Tibial artery (tissue), 4 donors: ENCODE measurements at places on chromosomes 7 and 10.
A peak's percentile ranks its signal among the peaks of the same experiment; 100 is the strongest.

DNA sequence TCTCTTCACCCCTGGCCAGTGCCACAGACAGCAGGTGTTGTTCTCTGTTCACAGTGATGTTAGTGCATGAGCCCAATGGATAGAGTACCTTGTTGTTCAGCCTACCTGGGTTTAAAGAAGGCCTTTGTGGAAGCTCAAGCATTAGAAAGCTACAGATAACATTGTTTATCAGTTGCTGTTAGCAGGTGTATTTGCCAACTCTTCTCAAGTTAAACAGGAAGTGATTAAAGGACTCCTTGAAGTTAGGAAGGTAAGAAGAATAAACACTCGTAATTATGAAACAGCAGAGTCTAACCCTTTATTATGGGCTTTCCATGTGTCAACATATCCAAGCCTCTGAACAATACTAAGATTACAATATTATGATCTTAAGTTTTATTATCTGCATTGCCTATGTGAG lies 25.9 kb downstream of the RGR start:
- DNase-seq: no peak

GRCh38 chr7:151428378-151429236 lies 11.3 kb downstream of the CRYGN start:
- DNase-seq: no peak

GRCh38 chr7:24755541-24756407 lies 1.5 kb downstream of the GSDME start:
- DNase-seq: no peak

DNA sequence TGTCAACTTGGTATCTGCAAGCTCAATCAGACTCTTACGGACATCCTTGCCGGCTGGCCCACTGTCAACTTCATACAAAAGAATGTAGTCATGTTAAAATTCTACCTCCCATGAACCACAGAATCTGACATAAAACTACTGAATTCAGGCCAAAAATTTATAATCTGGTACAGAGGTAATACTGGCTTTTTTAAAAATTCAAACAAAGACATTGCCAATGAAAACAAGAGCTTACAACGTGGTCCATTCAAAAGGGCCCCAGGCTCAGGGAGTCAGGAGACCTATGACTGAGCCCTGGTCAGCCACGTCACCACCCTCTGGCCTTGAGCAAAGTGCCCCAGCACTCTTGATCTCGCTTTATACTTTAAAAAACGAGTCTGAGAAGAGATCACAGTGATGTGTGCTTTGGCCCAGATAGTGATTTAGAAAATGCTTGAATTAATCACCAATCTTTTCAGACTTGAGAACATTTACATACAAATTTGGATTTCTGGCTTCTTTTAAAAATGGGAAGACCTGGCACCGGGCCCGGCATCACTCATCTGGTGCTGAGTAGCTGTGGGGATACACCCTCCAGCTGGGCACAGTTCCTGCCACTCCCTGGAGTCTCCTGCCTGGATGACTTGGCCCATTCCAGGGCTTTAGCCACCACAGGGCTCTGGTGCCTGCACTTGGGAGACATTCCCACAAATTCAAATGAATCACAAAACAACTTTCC lies 94.1 kb downstream of the PIP4K2A start:
- peak; percentile 77 for DNase-seq

GRCh38 chr7:522071-522950 lies 2.7 kb upstream of the PDGFA start:
- DNase-seq: no peak

- no peak for DNase-seq
These were observed 29.9 kb upstream of the CC2D2B start for GRCh38 chr10:95877881-95878280.

DNA sequence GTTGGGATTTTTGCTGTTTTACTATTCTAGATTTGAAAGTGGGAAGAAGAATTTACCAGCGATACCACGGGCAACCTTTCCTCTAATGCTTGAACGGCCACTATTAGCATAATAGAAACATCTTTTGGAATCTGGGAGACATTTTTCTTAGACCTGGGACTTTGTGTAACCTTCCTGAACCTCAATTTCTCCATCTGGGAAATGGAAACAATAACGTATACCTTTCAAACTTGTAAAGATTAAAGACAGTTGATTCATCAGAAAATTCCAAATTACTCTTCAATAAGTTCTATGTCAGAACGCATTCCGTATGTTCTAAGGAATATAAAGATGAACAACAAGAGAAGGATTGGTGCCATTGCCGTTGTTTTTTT lies 453 bp upstream of the RNLS start:
- no peak for DNase-seq

DNA sequence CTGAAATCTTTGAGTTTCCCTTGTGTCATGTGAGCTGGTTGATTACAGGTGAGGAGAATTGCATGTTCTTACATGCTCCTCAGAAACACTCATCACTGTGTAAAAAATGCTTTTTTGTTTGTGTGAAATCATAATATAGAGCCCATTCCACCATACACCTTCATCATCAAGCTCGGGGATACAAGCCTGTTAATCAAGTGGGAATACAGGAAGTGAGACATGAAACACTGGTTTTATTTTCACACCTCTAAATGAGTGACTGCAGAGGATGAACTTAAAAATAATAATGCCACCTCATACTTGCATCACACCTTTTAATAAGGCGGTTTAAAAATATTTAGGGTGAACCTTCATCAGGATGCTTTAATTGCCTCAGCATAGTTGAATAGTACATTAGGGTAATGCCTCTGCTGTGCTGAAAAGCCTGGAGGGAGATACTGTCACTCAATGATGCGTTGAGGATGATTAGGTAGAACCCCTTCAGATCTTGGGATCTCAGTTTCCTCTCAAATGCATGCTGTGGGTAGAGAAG lies 164.6 kb downstream of the AUTS2 start:
- DNase-seq: no peak

- DNase-seq: no peak
These were observed 295.0 kb downstream of the PARD3 start for GRCh38 chr10:34520084-34520483.

DNA sequence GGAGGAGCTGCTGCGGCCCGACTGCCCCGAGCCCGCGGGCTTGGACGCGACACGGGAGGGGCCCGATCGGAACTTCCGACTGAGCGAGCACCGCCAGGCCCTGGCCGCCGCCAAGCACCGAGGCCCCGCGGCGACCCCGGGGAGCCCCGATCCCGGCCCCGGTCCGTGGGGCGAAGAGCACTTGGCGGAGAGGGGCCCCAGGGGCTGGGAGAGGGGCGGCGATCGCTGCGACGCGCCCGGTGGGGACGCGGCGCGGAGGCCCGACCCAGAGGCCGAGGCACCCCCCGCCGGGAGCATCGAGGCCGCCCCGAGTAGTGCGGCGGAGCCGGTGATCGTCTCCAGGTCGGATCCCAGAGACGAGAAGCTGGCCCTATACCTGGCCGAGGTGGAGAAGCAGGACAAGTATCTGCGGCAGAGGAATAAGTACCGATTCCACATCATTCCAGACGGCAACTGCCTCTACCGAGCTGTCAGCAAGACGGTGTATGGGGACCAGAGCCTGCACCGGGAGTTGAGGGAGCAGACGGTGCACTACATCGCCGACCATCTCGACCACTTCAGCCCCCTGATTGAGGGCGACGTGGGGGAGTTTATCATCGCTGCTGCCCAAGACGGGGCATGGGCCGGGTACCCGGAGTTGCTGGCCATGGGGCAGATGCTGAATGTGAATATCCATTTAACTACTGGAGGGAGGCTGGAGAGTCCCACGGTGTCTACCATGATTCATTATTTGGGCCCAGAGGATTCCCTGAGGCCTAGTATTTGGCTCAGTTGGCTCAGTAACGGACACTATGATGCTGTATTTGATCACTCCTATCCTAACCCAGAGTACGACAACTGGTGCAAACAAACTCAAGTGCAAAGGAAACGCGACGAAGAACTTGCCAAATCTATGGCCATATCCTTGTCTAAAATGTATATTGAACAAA lies 1.4 kb downstream of the OTUD1 start:
- peak; percentile 64 for DNase-seq

DNA sequence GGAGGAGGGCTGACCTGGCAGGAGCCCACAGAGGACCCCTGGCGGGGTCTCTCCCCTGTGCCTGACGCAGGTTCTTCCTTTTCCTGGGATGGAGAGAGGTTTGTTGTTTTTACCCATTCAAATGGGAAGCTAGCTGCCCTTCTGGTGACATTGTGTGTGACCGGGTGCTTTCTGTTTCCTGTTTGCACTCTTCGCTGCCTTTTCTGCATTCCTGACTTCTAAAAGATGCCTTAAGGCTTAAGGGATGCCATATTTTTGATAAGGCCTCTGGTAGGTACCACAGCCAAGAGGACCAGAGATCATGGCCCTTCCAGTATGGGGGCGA lies 20.3 kb downstream of the ZNF783 start:
- DNase-seq: no peak

DNA sequence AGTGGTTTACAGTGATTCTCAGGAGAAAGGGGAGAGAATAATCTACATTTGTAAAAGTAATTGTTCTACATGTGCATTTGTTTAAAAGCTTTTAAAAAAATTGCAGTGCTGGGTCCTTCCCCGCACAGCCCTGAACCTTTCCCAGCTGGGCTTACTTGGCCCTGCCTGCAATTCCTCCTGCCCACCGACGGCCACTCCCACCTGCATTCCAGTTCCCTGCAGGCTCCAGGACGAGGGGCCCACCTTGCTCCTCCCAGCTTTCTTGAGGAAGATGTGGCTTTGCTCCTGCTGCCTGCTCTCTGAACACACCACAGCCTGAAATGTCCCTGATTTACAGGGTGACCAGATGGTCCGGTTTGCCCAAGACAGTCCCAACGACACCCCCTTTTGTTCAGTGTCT lies 222.7 kb downstream of the PRPF18 start:
- DNase-seq: no peak

- no peak for DNase-seq
These were observed 33.4 kb downstream of the INPP5A start for GRCh38 chr10:132570771-132571649.

DNA sequence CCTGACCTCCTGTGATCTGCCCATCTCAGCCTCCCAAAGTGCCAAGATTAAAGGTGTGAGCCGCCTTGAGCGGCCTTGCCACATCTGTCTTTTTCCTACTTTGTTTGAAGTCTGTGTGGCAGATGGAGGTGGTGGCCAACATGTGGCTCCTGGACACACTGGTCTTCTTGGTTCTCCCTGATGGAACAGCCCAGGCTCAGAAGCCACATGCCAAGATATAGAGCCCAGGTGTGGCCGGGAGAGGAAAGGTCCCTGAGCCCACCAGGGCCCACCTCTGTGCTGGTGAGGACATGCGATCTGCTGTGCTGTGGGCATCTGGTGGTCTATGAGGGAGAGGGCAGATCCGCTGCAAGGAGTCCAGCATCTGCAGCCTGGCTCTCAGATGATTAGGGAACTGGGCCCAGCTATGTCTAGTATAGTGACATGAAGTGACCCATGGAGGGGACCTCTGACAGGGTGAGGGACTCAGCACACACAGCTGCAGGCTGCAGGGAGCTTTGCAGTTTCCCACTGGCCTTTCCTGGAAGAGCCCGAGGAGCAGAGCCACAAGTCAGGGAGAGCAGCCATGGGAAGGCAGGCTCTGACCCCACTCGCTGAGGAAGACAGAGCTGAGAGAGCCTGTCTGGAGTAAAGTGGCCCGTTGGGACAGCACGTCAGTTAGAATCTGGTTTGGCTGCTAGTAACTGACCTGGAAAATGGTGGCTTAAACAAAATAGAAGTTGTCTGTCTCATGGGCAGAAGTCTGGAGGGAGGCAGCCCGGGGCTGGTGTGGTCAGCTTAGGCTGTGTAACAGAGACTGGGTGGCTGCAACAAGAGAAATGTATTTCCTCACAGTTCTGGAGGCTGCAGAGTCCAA lies 25.9 kb downstream of the ADCY1 start:
- no peak for DNase-seq

- no peak for DNase-seq
These were observed 29.3 kb upstream of the MTPAP start for GRCh38 chr10:30378201-30378995.
